ENCODE measurements at places on chromosomes 2 and 18.

DNA sequence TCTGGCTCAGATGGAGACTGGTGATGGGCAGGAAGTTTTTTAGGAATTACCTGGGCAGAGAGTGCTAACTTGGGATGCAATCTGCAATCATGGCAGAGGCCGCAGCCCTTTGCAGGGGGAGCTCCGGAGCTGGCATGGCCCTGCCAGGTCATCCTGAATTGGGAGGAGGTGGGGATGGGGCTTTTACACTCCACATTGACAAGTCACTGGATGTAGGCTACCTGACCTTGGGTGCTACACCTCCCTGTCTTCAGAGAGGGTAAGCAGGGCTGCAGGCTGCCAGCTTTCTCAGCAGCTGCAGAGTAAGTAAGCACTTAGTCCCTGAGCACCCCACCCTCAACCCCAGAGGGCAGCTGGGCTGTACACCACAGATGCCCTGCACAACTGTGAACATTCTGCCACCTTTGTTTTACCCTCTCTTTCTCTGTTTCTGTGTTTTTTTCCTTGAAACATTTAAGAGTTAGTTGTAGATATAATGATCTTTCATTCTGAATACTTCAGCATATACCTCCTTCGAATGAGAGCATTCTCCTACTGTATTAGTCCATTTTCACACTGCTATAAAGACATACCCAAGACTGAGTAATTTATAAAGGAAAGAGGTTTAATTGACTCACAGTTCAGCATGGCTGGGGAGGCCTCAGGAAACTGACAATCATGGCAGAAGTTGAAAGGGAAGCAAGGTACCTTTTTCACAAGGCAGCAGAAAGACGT is 6.8 kb upstream of the HS1BP3 start:
- DNase-seq = no peak

DNA sequence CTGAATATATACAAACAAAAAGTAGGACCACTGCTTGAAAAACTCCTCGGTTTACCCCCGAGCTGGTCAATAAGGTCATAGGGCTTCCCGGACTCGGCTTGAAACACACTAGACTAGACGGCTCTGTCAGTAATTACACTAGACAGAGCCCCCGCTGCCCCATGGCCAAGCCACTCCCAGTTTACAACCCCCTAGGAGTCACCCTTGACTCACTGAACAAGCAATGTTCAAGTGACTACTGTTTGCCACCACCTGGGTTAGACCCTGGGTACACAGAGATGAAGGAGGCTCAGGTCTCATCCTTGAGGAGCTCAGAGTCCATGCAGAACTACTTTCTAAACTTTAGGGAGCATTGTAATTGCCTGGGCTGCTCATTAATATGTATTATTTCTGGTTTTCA is 13.7 kb upstream of the PRELID3A start:
- no peak for DNase-seq

- no peak for DNase-seq
These were observed 277.5 kb downstream of the AFF3 start for GRCh38 chr2:99864561-99865553.

GRCh38 chr2:214515111-214515510 is 104.3 kb downstream of the VWC2L start:
- no peak for DNase-seq

GRCh38 chr18:9239720-9240119 is 94.9 kb upstream of the TWSG1 start:
- no peak for DNase-seq

DNA sequence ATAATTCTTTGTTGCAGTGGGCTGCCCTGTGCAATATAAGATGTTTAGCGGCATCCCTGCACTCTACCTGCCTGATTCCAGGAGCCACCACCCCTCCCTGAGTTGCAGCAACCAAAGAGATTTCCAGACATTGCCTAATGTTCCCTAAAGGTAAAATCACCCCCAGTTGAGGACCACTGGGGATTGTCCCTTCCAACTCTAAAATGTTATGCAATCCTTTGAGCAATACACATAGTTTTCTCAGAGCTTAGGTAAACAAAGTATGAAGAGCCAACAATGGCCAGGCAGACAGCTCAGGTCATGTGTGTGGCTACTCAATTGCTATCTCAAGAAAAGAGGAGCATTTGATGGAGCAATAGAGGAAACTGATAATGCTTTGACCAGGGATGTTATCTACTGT is 87.0 kb downstream of the XDH start:
- DNase-seq = no peak

DNA sequence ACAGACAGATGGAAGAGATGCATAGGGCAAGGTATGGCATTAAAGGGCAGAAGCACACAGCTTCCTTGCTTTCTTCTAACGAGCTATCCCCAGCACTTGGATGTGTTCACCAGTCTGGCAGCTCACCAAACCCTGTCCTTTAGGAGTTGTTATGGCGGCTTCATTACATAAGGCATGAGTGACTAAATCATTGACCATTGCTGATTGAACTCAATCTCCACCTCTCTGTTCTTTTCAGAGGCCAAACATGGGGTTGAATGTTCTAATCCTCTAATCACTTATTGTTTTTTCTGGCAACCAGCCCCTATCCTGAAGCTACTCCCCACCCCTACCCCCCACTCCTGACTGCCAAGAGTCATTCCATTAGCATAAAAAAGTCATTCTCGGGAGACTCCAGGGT is 301.8 kb downstream of the XIRP2 start:
- no peak for DNase-seq

DNA sequence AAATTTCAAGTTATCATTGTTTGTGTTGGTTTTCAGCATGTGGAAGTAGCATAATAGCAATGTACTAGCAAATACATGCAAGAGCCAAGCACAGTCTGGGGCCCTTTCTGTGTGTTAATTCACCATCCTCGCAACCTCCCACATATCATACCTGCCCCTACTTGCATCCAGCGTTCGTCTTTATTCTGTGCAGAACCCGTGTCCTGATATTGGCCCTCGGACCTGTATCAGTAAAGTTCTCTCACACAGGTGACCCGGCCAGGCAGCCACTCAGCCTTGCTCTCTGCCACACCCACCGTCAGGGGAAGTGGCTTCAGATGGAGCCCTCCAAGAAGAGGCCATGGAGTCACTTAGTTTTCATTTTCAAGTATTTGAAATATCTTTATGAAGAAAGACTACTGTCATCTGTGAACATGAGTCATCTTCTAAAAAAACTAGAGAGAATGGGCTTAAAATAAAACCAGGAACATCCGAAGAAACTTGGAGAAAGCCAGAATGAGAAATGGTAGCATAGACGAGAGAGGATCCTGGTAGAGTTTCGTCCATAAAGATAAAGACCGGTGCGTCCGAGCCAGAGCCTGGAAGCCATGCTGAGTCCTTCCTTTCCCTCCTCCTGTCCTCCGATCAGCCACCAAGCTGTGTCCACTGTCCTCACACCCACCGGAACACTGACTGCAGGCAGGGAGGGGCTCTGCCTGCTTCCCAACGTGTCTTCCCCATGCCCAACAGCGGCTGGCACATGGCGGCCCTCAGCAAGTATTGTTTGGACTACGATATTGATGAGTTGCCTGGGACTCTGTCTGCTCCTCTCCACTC is 57.3 kb upstream of the RPL31 start:
- DNase-seq = no peak

DNA sequence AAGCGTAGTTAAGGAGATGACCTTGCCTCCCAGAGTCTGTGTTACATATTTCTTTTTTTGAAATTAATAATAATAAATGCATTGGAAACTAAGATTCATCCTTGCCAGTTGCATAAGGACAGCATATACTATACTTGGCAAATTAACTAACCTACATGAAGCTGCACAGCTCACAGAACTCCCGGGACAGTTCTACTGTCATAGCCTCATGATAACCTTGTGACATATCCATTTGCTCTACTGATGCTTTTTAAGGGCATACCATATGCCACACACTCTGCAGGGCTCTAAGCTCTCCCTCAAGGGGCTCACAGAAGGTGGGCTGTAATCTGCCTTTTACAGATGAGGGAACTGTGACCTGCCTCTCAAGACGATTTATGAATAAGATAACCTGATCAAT is 3.8 kb downstream of the ITGB1BP1 start:
- no peak for DNase-seq

- DNase-seq = no peak
These were observed 2.2 kb upstream of the MAPRE2 start for GRCh38 chr18:35038881-35039491.

- no peak for DNase-seq
These were observed 112.9 kb downstream of the PXDN start for GRCh38 chr2:1631292-1632001.

DNA sequence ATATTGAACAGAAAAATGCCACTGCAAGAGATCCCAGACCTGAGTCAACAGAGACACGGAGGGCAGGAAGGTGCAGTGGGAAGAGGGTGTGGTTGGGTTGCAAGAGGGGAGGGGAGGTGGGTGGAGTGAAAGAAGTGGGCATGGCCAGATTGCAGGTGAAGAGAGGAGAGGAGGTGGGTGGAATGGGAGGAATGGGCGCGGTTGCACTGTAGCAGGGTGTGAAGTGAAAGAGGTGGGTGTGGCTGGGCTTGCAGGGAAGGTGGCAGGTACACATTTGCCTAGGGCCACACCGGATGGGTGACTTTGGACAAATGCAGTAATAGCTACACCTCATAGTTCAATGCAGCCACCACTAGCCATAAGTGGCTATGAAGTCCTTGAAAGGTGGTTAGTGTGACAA is 71.1 kb downstream of the DOCK10 start:
- no peak for DNase-seq

DNA sequence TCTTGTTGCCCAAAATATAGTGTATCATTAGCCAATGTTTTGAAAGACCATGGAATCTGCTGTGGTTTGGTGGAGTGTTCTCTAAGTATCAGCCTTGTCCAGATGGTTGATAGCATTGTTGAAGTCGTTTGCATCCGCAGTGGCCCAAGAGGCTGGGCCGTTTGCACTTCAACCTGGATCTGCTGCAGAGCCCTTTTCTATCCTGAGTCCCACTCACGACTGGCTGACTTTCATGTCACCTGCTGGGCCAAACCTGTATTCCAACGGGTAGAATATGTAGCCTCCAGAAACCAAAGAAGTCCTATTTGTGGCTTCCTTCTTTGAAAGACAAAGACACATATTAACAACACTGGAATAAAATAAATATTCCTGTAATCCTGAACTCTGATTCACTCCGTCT is 1154.1 kb downstream of the RPIA start:
- DNase-seq = no peak

DNA sequence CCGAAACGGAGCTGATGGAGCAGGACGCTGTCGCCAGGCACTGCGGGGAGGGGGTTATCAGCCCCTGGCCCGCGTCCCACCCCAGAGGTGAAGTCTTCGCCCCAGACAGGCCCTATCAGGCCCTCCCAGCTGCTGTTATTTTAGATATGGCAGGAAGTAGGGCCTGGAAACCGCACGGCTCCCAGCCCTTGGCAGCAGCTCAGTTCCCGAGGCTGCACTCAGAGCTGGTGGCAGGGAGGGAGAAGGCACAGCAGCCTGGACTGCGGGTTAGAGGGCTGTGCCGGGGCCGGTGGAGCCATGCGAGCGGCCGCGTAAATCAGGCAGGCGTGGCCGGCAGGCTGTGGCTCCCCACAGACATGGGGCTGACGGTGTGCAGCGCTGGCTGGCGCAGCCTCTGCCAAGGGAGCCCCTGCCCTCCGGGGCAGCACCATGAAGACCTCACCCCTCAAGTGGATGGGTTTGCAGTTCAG is 111.4 kb downstream of the NFATC1 start:
- DNase-seq = no peak

Measured in activated CD4-positive, alpha-beta T cell treated with anti-CD3 and anti-CD28 coated beads, Interleukin-2, amount 50 U/mL, for 4 hours (primary cell).